Activated CD8-positive, alpha-beta memory T cell treated with anti-CD3 and anti-CD28 coated beads for 4 hours (primary cell): ENCODE measurements at places on chromosomes 11 and 22.

DNA sequence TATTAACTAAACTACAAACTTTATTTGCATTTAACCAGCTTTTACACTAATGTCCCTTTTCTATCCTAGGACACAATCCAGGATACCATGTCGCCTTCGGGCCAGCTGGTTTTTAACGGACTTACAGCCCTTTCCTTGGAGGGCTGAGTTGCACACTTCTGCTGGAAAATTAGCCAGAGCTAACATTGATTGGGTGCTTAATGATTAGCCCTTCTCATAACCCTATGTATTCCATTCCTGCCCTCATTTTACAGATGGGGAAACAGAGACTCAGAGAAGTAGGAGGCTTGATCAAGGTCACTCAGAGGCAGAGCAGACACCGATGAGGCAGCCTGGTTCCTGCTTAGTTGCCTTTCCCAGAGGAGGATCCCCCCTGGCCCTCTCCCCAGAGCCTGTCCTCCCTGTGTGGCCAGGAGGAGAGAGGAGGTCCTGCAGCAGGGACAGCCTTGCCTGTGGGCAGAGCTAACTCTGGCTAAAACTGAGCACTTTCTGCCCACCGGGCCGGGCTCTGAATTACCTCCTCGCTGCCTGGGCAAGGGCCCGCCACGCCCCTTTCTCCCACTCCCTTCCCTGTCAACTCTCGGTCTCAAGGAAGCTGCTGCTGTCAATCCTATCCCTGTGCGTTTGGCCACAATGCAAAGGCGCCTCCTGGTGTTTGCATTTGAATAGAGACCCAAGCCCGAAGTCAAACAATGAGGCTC is 59.6 kb upstream of the PAX6 start:
- DNase-seq: no peak

- DNase-seq: no peak
These were observed 38.2 kb upstream of the UBASH3B start for GRCh38 chr11:122617297-122617696.

GRCh38 chr11:119512369-119512768 is 89.4 kb upstream of the THY1 start:
- no peak for DNase-seq

DNA sequence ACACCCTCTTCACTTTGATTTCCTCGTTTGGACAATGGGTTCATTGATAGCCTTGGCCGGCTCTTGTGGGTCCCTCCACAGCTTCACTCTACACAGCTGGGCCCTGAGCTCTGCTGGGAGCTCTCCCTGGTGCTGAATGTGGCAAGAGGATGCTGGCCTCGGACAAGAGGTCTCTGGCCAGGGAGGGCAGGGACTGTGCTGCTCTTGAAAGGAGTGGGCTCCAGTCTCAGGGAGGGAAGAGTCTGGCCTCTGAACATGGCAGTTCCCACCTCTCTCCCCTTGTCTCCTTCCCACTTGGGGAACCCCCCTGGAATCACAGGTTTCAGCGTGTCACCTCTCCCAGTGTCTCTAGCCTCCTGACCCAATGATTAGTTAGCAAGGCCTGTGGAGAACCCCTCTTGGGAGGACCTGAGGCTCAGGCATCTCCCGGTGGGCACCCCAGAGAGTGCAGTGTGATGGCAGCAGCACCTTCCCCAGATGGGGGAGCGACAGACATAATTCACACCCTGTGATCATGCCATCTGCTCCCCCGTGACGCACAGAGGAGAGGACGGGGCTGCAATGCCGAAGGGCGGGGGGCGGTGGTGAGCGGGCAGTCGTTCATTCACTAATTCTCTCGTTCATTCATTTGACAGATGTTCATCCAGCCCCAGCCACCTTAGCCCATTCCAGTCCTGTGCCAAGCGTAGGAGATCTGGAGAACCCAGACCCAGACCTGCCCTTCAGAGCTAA is 2.8 kb upstream of the CABP7 start:
- no peak for DNase-seq

DNA sequence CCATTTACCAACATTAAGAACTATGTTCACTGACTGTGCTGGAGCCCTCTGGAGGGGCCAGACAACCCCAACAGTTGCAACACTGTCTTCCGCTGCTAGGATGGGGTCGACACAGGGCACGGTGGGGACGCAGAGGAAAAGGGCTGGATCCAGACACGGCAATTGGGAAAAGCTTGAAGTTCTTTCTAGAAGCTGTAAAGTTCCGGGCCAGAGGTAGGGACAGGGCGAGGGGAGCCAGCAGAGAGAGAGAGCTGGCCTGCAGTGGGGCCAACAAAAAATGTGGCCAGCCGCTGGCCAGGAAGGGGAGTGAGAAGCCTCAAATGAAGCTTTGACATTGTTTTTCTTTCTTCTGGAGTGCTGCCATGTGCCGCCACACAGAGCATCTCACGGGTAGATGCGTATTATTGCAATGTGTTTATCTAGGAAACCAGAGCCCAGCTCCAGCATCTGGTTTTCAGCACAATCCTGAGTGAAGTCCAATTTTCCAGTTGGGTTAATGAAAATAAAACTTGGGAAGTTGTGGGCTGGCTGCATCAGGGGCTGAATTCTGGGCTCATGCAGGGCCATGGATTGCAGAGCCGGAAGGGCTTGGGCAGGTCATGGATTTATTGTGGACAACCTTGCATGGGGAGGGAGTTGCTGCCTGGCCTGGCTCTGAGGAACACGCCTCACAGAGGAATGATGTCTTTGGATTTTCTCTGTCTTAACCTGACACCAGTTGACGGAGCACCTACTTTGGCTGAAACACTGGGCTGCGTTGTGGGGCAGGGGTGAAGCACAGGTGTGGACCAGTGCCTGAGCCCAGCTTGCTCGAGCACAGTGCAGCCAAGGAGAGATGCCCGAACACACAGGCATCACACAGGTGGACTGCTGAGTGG is 67.6 kb upstream of the AMPD3 start:
- no peak for DNase-seq
